Prostate gland (tissue), 2 donors: ENCODE measurements at places on chromosomes 1 and 21.

DNA sequence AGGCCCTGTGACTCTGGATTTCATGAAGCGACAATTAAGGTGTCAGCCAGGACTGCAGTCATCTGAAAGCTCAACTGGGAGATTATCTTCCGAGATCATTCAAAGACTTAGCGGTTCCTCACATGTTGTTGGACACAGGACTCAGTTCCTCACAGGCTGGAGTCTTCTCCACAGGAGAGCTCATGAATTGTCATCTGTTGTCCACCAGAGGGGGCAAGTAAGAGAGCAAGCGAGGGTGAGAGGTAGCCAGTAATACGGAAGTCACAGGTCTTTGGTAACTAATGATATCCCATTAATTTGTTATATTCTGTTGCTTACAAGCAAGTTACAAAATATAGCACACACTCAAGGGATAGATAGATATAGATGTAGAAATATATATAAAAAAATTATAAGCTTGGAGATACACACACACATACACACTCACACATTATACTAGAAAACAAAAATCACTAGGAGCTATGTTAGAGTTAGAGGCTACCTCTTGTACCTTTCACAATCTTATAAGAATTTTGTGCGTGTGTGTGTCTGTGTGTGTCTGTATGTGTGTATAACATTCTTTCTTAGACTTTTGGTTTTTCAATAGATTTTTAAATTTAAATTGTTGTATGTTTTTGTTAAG, 1695.3 kb downstream of the BRINP3 start:
- DNase-seq = no peak
- no peaks in the 10 kb centered on the region for H3K27me3 ChIP-seq
- H3K36me3 ChIP-seq = no peaks in the 10 kb centered on the region
- no peaks in the 10 kb centered on the region for H3K4me1 ChIP-seq
- no peak overlapping the region for H3K4me3 ChIP-seq

DNA sequence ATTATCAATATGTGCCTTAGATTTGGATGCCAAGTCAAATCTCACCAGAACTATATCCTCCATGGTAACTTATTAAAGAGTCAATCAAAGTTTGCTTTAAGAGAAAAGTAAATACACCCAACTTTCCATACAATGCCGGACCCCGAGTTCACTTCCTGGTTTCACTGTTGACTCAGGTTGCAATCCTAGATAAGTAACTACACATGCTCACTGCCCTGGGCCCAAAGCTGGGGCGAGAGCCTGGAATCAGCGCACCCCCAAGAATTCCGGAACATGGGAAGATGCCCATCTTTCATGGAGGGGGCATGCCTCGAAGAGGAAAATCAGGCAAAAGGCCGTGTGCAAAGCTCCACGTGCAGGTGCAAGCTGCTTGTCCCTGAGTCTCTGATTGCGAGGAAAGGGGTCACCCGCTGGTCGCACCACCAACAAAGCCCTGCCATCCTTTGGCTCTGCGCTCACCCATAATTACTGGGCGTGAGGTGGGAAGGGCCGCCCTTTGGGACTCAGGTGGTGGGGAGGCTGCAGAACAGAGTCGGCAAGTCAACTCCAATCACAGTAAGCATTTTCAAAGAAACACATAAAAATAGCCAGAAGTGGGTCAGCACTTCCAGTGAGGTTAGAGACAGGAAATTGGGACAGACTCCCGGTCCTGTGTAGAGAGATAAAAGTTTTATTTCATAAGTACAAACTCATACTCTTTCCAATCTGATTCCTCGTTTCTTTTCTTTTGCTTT, 167.7 kb downstream of the TOMM20 start:
- no peaks in the 10 kb centered on the region for H3K27me3 ChIP-seq
- H3K4me3 ChIP-seq = no peak overlapping the region
- no peaks in the 10 kb centered on the region for H3K36me3 ChIP-seq
- DNase-seq = peak; percentile 77
- peak overlapping the region; percentile 57 for H3K27ac ChIP-seq

GRCh38 chr1:152566681-152567080, at the start of gene LCE3E:
LCE3E (minus strand) TSS chr1:152566780; CDS start chr1:152566208, 572 bp downstream.
- no peak within 1 kb of the TSS for H3K27ac ChIP-seq
- H3K4me3 ChIP-seq = no peak within 1 kb of the TSS
- no peaks in the 10 kb centered on the region for H3K4me1 ChIP-seq
- no peaks in the 10 kb centered on the region for H3K27me3 ChIP-seq
- H3K36me3 ChIP-seq = no peaks in the 10 kb centered on the region

DNA sequence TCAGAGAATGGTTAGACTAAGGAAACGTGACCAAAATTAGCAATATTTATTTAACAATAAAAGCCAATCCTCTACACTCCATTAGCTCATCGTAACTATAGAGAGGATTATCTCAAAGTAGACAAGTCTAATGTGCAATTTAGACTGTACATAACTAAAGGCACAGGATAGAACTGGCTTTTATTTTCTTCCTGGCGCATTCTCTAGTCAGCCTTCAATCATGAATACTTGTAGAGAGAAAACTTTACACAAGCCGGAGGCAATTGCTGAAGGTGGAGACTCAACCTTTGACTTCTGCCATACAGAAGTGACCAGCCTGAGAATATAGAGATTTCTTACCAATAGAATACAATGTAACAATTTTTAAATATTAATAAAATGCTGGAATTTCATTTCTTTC, 777.9 kb downstream of the LTN1 start:
- H3K4me1 ChIP-seq = no peaks in the 10 kb centered on the region
- no peak overlapping the region for H3K4me3 ChIP-seq
- H3K27ac ChIP-seq = no peak overlapping the region
- no peak for DNase-seq

DNA sequence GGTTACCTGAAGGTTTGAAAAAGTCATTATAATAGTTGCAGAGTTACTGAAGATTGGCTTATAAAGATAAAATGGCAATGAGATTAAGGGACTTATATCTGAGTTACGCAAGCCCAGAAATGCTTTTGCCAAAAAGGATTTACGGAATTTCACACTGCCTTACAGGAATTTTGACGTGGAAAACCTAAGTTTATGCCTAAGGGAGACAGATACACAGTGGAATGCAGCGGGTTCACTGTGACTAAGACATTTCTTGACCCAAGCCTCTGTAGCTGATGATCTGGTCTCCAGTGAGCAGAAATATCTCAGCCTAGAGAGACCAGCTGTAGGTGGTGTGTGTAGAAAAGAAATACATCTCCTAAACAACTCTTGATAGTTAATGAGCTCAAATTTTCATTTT, 10.1 kb upstream of the EXO1 start:
- no peaks in the 10 kb centered on the region for H3K36me3 ChIP-seq
- H3K4me1 ChIP-seq = no peaks in the 10 kb centered on the region
- no peak for DNase-seq
- no peak overlapping the region for H3K4me3 ChIP-seq
- H3K27me3 ChIP-seq = no peaks in the 10 kb centered on the region

DNA sequence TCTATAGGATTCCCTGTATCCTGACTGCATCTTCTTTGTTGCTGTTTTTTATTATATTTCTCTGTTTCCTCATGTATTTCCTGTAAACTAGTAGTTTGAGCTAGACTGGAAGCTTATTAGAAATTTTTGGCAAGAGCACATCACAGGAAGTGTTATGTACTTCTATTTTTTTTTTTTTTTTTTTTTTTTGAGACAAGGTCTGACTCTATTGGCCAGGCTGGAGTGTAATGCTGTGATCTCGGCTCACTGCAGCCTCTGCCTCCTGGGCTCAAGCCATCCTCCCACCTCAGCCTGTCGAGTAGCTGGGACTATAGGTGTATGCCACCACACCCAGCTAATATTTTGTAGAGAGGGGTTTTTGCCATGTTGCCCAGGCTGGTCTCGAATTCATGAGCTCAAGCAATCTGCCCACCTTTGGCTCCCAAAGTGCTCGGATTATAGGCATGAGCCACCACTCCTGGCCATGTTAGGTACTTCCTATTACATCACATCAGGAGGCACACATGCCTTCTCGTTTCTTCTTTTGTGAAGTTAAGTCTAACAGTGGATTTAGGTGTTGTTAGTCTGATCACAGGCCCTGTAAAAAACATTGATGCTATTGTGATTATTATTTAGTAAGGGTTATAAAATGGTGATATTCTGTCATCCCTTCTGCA, 12.5 kb downstream of the C1orf21 start:
- H3K4me3 ChIP-seq = no peak overlapping the region
- no peaks in the 10 kb centered on the region for H3K27me3 ChIP-seq
- no peaks in the 10 kb centered on the region for H3K4me1 ChIP-seq
- H3K27ac ChIP-seq = no peak overlapping the region
- no peak for DNase-seq

DNA sequence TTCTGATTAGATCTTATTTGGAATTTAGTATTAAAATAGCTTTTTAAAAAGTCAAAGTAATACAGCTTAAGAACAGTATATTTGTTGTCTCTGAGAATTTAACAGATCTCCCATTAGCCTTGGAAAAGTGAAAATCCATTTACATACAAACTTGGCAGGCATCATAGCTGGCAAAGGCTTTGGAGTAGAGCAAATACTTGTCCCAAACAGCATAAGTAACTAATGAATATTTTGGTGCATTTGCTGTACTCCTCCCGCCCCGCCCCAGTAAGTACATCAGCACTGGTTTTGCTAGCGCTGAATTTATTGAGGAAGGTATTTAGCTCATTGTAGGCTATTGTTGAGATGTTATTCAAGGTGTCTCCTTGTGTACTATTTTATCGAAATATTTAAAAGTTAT, 417.7 kb upstream of the KAZN start:
- no peaks in the 10 kb centered on the region for H3K36me3 ChIP-seq
- no peak overlapping the region for H3K4me3 ChIP-seq
- no peak for DNase-seq
- H3K27ac ChIP-seq = no peak overlapping the region

DNA sequence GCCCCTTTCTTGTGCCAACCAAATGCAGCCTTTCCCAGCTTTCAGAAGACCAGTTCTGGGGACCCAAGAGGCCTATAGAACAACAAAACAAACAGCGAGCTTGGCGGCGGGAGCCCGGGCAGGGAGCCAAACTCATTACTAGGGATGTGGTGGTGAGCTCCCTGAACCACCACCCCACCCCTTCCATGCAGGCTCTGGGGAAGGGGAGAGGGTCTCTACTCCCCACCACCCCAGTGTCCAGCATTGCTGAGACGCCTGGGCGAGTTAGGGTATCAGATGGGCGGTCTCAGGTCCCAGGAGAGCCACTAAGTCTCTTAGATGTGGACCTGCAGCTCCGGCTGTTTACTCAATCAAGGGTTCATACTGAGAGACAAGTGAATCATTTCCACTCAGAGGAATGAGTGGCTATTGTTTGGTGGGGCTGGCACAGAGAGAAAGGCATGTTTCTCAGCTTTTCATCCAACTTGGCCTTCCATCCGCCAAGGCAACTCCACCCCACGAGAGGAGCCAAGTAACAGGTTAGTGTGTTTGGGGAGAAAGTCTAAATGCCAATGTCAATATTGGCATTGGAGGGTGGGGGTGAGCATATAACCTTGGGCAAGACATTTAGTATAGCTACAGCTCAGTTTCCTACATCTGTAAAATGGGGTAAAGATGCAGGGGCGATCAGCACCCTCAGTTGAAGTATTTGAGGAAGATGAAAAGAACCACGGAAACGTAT, 40.9 kb downstream of the PLXNA2 start:
- peak; percentile 76 for DNase-seq
- peaks cover 20% of the 10 kb centered on the region for H3K4me1 ChIP-seq
- no peaks in the 10 kb centered on the region for H3K36me3 ChIP-seq

DNA sequence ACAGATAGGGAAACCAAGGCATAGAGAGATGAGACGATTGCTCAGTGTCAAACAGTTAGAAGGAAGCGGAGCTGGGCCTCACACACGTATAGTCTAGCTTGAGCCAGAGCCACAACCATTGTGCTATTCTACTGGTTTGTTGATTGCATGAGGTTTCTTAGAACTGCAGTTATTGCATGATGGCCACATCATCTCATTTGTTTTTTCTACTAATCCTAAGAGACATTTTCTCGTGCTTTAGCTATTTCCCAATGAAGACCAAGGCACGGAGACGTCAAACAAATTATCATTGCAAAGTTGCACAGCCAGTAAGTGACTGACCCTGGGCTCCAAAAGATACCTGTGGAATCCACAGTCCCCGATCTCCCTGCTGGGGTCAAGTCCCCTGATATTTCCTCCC, 25.1 kb upstream of the ZNF362 start:
- no peak overlapping the region for H3K4me3 ChIP-seq
- H3K36me3 ChIP-seq = no peaks in the 10 kb centered on the region
- H3K27ac ChIP-seq = no peak overlapping the region
- H3K4me1 ChIP-seq = no peaks in the 10 kb centered on the region
- DNase-seq = no peak

GRCh38 chr1:91997607-91998195, 32.1 kb upstream of the EPHX4 start:
- no peaks in the 10 kb centered on the region for H3K4me1 ChIP-seq
- H3K27ac ChIP-seq = no peak overlapping the region
- H3K27me3 ChIP-seq = no peaks in the 10 kb centered on the region
- peak; percentile 8 for DNase-seq
- H3K36me3 ChIP-seq = no peaks in the 10 kb centered on the region

DNA sequence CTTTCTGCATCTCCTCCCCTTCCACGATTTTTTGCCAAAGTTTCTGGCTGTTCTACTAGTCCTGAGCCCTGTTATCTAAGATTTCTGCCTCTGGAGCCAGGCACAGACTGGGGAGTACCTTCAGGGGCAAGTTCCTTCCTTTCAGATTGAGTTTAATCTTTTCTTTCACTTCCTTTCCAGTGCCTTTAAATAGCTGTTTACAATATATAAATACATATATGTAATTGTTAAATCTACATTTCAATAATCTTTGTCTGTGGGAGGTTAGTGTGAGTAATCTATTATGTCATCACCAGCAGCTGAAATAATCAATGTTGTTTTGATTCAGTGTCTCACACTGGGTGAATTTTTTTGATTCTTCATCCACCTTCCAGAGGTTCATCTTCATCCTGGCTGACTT, 31.8 kb downstream of the DIPK1A start:
- no peak overlapping the region for H3K27ac ChIP-seq
- H3K4me3 ChIP-seq = no peak overlapping the region
- H3K27me3 ChIP-seq = no peaks in the 10 kb centered on the region
- no peak for DNase-seq
- H3K36me3 ChIP-seq = no peaks in the 10 kb centered on the region

- H3K27me3 ChIP-seq = no peaks in the 10 kb centered on the region
- no peak overlapping the region for H3K27ac ChIP-seq
- no peak for DNase-seq
- no peak overlapping the region for H3K4me3 ChIP-seq
Measured at GRCh38 chr1:62516600-62516999, 79.8 kb downstream of the USP1 start.

GRCh38 chr1:33327587-33328325, 6.9 kb upstream of the A3GALT2 start:
- no peak overlapping the region for H3K4me3 ChIP-seq
- DNase-seq = peak; percentile 76
- no peaks in the 10 kb centered on the region for H3K27me3 ChIP-seq
- no peaks in the 10 kb centered on the region for H3K4me1 ChIP-seq
- peaks cover 43% of the 10 kb centered on the region for H3K36me3 ChIP-seq

- H3K36me3 ChIP-seq = no peaks in the 10 kb centered on the region
- H3K27ac ChIP-seq = no peak overlapping the region
- H3K4me1 ChIP-seq = no peaks in the 10 kb centered on the region
Measured at GRCh38 chr1:58652651-58653184, 47.1 kb downstream of the MYSM1 start.

GRCh38 chr1:227944090-227944930, 3.4 kb downstream of the WNT9A start:
- peak overlapping the region; percentile 62 for H3K27ac ChIP-seq
- H3K27me3 ChIP-seq = no peaks in the 10 kb centered on the region
- H3K36me3 ChIP-seq = no peaks in the 10 kb centered on the region
